ENCODE measurements at places on chromosomes 5 and 9.

- DNase-seq, result no peak
Measured at GRCh38 chr5:68450245-68450852, 234.8 kb downstream of the PIK3R1 start.

GRCh38 chr5:161373345-161373707 lies 173.2 kb downstream of the GABRB2 start:
- no peak for DNase-seq

DNA sequence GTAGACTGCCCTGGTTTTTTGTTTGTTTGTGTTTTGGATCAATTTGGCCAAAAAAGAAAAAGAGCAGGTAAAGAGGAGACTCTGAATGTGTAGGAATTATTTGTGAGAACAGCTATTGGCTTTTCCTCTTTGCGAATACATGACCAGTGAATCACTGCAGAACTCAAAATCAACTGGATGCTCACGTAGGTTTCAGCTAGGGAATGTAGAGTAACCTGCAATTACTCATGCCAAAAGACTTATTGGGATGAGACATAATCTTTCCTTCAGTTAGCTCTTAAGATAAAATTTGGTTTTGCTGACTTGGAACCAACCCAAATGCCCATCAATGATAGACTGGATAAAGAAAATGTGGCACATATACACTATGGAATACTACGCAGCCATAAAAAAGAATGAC lies 348.0 kb downstream of the NPR3 start:
- DNase-seq, result no peak

- no peak for DNase-seq
Measured at GRCh38 chr5:74543162-74543995, 97.1 kb downstream of the ENC1 start.

GRCh38 chr5:33023649-33024048 lies 312.5 kb downstream of the NPR3 start:
- DNase-seq, result no peak

DNA sequence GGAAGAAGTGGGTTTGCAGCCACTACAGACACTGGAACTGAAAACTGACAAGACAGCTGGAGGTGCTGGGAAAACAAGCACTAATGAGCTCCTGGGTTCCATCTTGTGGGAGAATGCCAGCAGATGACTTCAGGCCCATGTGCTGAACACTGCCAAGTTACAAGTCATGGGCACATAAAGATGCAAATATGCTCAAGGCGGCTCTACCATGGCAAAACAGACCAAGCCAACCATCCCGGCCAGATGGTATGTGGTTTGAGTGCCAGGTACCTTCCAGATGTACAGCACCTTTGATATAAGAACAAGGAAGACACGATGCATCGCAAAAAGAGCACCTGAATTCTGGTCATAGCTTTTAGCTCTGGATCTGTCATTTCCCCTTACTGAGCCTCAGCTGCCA lies 19.9 kb downstream of the TNFSF8 start:
- DNase-seq, result no peak

DNA sequence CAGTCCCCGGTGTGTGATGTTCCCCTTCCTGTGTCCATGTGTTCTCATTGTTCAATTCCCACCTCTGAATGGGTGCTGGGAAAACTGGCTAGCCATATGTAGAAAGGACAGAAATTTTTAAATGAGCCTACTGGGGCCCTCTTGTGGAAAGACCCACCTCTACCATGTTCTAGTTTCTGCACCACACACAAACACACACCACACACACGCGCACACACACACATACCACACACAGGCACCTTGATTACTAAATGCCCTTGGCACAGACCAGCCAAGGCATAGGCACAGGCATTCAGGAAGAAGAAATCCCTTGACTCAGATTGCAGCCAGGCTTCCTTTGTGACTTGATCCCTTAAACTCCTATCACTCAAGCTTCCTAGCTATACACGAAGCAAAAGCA lies 60.5 kb downstream of the SIL1 start:
- DNase-seq, result no peak

- DNase-seq, result no peak
Measured at GRCh38 chr9:134641990-134642384, 384 bp downstream of the COL5A1 start.

DNA sequence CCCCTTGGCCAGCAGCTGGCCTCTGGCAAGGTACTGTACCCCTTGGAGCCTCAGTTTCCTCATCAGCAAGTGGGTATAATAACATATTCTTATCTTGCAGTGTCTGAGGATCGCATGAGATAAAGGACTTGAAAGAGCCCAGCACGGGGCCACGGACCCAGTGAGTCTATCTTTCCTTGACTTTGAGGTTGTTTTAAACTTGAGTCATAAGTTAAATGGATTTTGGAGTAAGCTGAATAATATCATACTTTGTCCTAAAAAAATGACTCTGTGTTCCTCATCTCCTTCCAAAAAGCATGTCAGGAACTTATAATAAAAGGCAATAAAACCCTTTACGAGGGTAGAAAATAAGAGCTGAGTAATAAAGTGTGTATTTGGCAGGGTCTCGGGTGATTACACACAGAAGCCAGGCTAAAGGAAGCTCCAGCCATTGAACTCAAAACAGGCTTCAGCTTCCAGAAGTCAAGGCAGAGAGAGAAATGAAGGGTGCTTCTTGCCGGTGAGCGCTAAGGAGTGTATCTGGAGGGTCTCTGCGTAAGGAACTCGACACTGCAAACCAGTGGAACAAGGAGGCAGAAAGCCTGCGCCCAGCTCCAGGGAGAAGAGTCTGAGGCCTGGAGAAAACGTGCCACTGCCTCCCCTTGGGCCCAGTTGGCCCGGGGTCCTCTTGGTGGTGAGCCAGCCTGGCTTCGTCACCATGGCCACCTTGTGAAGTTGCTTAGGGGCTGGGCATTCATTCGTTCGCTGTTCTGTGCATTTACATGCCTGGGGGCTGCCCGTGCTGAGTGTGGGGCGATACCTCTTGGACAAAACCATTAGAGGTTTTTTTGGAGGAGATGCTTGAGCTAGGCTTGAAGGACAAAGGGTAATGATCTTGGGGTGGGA lies 72.4 kb upstream of the PHYKPL start:
- no peak for DNase-seq

- no peak for DNase-seq
Measured at GRCh38 chr9:136133191-136133958, 14.7 kb upstream of the TMEM250 start.

- peak; percentile 43 for DNase-seq
Measured at GRCh38 chr5:149724130-149724840, 5.8 kb upstream of the PPARGC1B start.

GRCh38 chr5:132138260-132138659 lies 64.7 kb downstream of the CSF2 start:
- no peak for DNase-seq

- no peak for DNase-seq
Measured at GRCh38 chr9:119366909-119367682, 2.1 kb downstream of the BRINP1 start.

DNA sequence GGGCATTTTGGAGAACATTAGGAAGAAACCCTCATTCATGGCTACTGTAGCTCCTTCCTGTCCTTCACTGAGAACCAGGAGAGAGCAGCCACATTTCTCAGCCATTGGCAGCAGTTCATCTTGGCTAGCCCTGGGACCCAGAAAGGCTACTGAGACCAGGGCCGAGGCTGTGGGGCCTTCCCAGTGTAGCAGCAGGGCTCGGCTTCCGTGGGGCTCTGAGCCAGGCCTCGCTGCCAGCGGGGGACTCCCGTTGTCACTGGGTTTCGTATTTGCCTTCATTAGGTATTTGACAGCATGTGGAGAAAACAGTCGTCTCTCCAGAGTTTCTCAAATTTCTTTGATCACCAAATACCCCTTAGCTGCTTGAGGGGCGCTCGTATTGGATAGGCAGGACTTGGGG lies 37.3 kb upstream of the PRDM12 start:
- DNase-seq, result no peak

- no peak for DNase-seq
Measured at GRCh38 chr5:96909003-96909402, 26.9 kb upstream of the LNPEP start.

DNA sequence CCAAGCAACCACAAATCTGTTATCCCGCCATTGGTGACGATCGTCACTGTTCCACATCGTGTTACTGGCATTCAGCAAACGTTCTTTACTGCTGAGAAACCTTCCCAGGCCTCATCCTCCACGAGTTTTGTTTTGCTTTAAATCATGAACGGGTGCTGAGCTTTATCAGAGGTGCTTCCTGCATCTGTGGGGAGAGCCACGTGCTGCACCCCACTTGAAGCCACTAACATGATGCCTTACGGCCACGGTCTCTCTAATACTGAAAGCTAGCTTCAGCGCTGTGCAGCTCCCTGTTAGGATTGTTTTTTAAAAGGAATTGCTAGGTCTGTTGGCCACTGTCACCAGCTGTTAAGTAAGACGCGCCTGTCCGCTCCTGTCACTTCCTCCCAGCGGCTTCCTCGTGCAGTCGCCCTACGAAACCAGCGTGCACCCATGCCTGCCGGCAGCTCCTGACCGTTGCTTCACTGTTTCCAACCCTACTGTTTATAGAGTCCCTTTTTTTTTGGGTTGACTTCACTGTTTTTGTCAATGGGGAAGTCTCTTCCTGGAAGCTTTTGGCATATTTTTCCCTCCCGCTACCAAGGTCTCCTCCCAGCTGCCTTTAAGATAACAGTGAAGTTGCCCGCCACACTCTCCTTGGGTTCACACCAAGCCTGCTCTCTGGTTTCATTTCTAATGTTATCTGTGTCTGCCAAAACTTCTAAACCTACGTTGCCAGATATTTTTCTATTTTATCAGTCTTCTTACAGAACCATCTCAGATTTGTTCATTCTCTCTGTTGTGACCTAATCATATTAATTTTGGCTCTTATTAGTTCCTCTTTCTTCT lies 20.3 kb downstream of the LPCAT1 start:
- DNase-seq, result no peak

DNA sequence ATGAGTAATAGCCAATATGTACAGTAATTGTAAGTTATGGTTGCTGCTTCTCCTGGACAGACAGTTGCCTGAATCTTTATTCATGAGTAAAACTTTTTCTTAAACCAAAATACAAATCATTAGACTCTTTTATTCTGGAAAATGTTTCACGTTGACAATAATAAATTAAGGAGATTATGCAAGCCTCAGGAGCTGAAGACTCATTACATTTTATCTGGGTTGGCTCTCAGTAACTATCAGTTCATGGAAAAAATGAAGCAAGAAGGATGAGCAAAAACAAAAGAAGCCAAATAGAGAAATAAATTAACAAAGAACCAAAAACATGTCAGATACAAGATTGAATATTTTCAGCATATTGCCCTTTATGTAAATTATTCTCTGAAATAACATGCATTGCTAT lies 88.9 kb upstream of the PRR16 start:
- DNase-seq, result no peak

DNA sequence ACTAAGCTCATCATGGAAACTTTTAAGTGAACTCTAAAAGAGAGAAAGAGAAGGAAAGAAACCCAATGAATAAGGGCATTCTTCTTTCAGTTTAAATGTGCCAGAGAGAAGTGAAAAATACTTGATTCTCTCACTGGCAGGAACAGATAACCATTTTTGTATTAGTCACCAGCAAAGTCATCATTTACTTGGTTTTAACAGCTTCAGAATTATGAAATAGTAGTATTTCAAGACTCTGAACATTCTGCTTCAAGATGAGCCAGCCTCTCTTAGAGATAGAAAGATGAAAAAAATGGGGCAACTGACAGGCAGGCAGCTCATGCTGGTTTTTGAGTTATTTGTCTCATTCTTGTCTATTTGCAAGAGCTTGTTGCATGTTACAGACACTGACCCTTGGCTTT lies 103.5 kb downstream of the GCNT1 start:
- peak; percentile 38 for DNase-seq

DNA sequence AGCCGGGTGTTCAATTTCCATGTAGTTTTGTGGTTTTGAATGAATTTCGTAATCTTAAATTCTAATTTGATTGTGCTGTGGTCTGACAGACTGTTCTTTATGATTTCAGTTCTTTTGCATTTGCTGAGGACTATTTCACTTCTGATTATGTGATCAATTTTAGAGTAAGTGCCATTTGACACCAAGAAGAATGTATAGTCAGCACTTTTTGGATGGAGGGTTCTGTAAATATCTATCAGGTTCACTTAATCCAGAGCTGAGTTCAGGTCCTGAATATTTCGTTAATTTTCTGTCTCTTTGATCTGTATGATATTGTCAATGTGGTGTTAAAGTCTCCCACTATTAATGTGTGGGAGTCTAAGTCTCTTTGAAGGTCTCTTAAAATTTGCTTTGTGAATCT lies 944.9 kb downstream of the TLE4 start:
- DNase-seq, result no peak

- DNase-seq, result no peak
Measured at GRCh38 chr5:100496296-100496695, 38.9 kb upstream of the FAM174A start.

GRCh38 chr5:66747607-66748006 lies 151.4 kb downstream of the MAST4 start:
- DNase-seq, result no peak

GRCh38 chr5:6362846-6363245 lies 15.5 kb downstream of the MED10 start:
- no peak for DNase-seq

GRCh38 chr5:97836816-97837215 lies 653.8 kb upstream of the RIOK2 start:
- no peak for DNase-seq

DNA sequence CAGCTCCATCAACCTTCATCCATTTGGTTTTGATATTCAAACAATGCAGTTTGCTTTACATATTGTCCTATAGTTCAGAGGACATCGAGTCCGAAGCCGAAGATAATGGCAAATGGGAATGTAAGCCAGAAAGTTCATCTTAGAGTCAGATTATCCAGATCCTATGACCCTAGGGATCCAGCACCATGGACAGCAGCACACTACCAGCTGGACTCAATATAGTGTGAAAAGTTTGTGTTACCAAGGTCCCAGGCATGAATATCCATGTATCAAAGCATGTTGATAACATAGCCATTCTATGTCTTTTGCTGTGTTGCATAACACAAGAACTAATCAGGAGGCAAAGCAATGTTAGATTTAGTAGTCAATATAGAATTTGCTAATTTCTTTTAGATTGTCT lies 46.3 kb downstream of the FSTL4 start:
- DNase-seq, result no peak

DNA sequence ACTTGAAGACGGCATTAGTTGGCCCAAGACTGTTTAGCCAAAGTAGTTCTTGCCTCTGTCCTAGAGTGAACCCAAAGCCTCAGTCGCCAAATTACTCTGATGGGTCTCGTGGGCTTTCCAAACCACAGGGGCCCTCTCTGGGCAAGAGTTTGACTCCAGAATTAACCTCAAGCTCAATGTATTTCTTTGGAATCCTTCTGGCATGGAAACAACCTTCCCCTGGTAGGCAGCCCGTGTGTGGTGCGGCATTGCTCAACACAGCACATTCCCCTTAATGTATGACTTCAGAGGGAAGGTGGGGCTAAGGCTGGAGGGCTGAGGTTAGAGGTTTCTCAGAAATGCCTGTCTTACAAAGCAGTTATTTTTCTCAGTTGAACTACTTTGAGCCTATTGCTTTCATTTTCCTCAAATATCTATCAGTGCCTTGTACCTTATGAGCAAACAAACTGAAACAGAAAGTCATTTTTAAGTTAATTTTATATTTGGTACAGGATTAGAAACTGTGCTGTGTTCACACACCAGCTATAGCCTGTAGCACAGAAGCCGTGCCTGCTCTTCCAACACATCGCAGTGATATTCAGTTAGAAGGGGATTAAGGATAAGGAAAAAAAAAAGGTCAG lies 123.9 kb upstream of the HAPLN1 start:
- DNase-seq, result peak; percentile 79

- DNase-seq, result no peak
Measured at GRCh38 chr5:122398016-122398415, 86.0 kb downstream of the SNCAIP start.
